ENCODE measurements at places on chromosomes 2 and 18. TPM values are rescaled to one million over a fixed set of nuclear protein-coding genes. Genes with fewer than 3 reads are reported as not detected.
A peak's percentile ranks its signal among the peaks of the same experiment; 100 is the strongest.

- no peaks in the 10 kb centered on the region for H3K27me3 ChIP-seq
- H3K4me3 ChIP-seq: no peak overlapping the region
- no peak for DNase-seq
- no peak overlapping the region for H3K27ac ChIP-seq
- H3K4me1 ChIP-seq: no peaks in the 10 kb centered on the region
Observed at GRCh38 chr18:75314117-75314516, 103.5 kb downstream of the TSHZ1 start.

The ALLC gene
- not detected for total RNA-seq

GRCh38 chr2:111220962-111221361 lies 100.2 kb downstream of the BCL2L11 start:
- no peaks in the 10 kb centered on the region for H3K27me3 ChIP-seq
- DNase-seq: no peak
- peaks cover 22% of the 10 kb centered on the region for H3K36me3 ChIP-seq

The FSHR gene
- not detected for total RNA-seq

The FBXO15 gene
- not detected for total RNA-seq

- no peak overlapping the region for H3K27ac ChIP-seq
- no peaks in the 10 kb centered on the region for H3K27me3 ChIP-seq
- DNase-seq: no peak
- H3K4me1 ChIP-seq: peaks cover 23% of the 10 kb centered on the region
Observed at GRCh38 chr2:163779970-163780597, 44.3 kb upstream of the FIGN start.

The METTL5 gene
- 81.2 TPM for total RNA-seq

- no peak overlapping the region for H3K27ac ChIP-seq
- no peaks in the 10 kb centered on the region for H3K36me3 ChIP-seq
- H3K4me3 ChIP-seq: no peak overlapping the region
- peaks cover 7% of the 10 kb centered on the region for H3K4me1 ChIP-seq
- DNase-seq: no peak
Observed at GRCh38 chr2:68926796-68927195, 25.9 kb downstream of the GKN2 start.

- no peaks in the 10 kb centered on the region for H3K27me3 ChIP-seq
- H3K27ac ChIP-seq: no peak overlapping the region
- no peak overlapping the region for H3K4me3 ChIP-seq
- H3K36me3 ChIP-seq: no peaks in the 10 kb centered on the region
- H3K4me1 ChIP-seq: peaks cover 40% of the 10 kb centered on the region
- DNase-seq: no peak
Observed at GRCh38 chr2:191262436-191262835, 17.2 kb downstream of the MYO1B start.

The NEURL3 gene
- total RNA-seq: not detected

- DNase-seq: no peak
- peaks cover 13% of the 10 kb centered on the region for H3K4me1 ChIP-seq
- no peak overlapping the region for H3K27ac ChIP-seq
- H3K27me3 ChIP-seq: no peaks in the 10 kb centered on the region
- H3K36me3 ChIP-seq: peaks cover 16% of the 10 kb centered on the region
Observed at GRCh38 chr2:172089633-172090032, 4.3 kb downstream of the DLX1 start.

DNA sequence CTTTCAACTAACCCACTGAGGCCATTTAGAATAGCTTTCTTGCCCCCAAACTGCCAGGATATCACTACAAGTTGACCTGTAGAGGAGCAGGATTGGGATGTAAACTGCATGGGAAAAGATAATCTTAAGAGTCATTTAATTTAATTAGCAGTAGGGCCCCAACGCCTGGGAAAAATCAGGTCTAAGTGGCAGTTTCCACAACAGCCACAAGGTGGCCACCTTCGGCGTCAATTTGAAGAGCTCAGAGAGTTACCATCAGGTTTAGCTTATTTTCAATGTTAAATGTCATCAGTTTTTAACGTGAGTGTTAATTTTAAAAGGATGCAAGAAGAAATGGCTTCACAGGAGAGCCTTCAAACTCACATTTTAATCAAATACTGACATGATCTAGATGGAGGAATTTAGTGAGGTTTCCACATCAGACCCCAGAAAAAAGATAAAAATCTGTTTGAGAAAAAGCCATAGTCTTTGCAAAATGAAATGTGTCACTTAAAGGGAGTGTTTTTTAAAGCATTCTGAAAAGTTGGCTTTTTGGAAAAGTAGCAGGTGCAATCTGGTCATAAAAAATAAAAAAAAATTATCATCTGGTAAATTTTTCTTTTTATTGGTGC lies 77.3 kb upstream of the UPP2 start:
- no peaks in the 10 kb centered on the region for H3K27me3 ChIP-seq
- no peak overlapping the region for H3K4me3 ChIP-seq
- H3K27ac ChIP-seq: no peak overlapping the region
- no peaks in the 10 kb centered on the region for H3K36me3 ChIP-seq
- DNase-seq: no peak

The DHRS9 gene
- total RNA-seq: 0.11 TPM

DNA sequence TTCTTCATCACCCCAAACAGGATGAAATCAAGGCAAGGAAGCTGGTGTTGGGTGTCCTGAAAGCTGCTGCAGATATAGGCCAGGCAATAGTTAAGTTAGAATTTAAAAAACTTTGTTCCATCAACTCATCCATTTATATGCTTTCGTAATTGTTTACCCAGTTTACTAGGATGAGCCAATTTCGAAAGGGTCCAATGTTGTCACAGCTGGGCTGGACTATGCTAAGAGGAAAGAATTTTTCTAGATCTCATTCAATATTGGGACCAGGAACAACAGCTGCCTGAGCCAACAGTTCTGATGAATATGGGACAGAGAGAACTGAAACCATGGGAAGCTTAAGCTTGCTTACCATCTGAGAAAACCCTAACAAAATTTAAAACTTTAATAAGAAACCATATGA lies 21.6 kb upstream of the SP3 start:
- peaks cover 2% of the 10 kb centered on the region for H3K4me1 ChIP-seq
- H3K4me3 ChIP-seq: no peak overlapping the region
- DNase-seq: peak; percentile 1
- no peaks in the 10 kb centered on the region for H3K36me3 ChIP-seq
- no peak overlapping the region for H3K27ac ChIP-seq
- H3K27me3 ChIP-seq: no peaks in the 10 kb centered on the region

DNA sequence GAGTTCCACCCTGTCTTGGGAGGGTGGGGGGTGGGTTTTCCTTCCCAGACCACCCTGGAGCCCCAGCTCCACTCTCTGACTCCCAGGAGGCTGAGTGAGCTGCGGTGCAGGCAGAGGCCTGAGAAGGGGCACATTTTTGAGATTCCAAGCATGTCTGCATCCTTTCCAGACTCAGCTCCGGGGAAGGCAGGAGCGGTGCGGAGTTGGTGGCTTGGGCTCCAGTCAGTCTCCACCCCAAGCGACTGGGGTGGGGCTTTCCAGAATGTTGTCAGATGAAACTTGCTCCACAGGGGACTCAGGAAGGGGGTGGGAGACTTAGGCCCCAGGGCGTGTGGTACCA lies 44.2 kb upstream of the HS6ST1 start:
- H3K4me1 ChIP-seq: peaks cover 56% of the 10 kb centered on the region
- peak; percentile 98 for DNase-seq

- no peak overlapping the region for H3K4me3 ChIP-seq
- H3K36me3 ChIP-seq: 0 out of 2 replicates have a peak, but pooled peaks cover 7% of the 10 kb centered on the region
- H3K27ac ChIP-seq: no peak overlapping the region
- no peak for DNase-seq
- peaks cover 15% of the 10 kb centered on the region for H3K4me1 ChIP-seq
Observed at GRCh38 chr2:174603280-174603679, 5.7 kb upstream of the WIPF1 start.

GRCh38 chr2:7292154-7292691 lies 375.0 kb downstream of the RNF144A start:
- H3K4me1 ChIP-seq: no peaks in the 10 kb centered on the region
- H3K36me3 ChIP-seq: no peaks in the 10 kb centered on the region

GRCh38 chr2:205699515-205700289 lies 17.4 kb downstream of the NRP2 start:
- H3K4me1 ChIP-seq: peaks cover 70% of the 10 kb centered on the region
- DNase-seq: no peak
- no peaks in the 10 kb centered on the region for H3K36me3 ChIP-seq
- peak overlapping the region; percentile 83 for H3K27ac ChIP-seq
- no peaks in the 10 kb centered on the region for H3K27me3 ChIP-seq

DNA sequence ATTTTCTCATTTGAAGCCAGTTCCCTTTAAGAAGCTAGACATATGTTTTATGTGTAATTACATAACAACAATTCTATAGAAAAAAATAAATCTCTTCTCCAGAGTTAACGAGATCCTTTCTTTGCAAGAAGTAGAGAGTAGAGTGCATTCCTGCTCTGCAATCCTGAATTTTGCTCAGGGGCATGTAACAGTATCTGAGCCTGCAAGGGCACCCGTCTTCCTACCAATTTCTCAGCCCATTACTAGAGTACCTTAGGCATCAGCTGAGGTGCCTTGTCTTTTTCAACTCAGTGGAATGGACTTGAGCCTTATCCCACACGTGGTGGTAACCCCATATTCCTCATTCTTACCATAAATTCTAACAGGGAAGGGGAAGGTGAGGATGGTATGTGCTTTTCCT lies 205.9 kb downstream of the IKZF2 start:
- no peak for DNase-seq
- no peak overlapping the region for H3K27ac ChIP-seq
- H3K36me3 ChIP-seq: no peaks in the 10 kb centered on the region
- H3K4me1 ChIP-seq: no peaks in the 10 kb centered on the region
- no peak overlapping the region for H3K4me3 ChIP-seq

DNA sequence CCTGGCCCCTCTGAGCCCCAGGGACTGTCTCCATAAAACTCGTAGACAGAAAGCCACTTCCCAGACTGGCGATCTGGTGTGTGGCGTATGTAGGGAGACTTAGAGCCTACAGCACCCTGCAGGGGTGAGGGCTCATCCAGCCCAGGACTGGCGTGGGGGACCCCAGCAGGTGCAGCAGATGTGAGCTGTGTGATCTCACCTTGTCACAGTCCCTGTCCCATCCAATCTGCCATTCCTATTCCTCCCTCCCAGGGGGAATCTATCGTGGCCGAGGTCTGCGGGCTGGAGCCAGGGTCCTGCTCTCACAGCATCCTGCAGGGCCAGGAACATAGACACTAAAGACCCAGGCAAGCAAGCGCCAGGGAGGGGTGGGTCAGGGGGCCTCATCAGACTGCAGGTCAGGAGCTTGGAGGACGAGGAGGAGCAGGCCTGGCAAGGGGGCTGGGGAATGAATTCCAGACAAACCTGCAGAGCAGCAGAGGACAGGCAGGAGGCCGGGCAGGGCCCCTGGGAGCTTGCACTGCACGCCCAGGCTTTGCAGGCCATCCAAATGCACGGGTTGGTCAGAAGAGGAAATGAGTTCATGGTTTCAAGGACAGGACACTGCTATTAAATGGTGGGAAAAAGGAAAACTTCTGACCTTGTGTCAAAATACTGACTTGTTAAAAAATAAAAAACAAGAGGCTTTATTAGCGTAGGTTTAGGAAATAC lies 32.5 kb downstream of the HS6ST1 start:
- H3K27ac ChIP-seq: no peak overlapping the region
- H3K4me1 ChIP-seq: peaks cover 15% of the 10 kb centered on the region
- H3K4me3 ChIP-seq: no peak overlapping the region
- no peak for DNase-seq

- H3K27me3 ChIP-seq: no peaks in the 10 kb centered on the region
- H3K27ac ChIP-seq: no peak overlapping the region
- DNase-seq: no peak
Observed at GRCh38 chr18:78794071-78794430, 185.6 kb upstream of the SALL3 start.

The TTC39C gene
- 6.4 TPM for total RNA-seq

- no peaks in the 10 kb centered on the region for H3K4me1 ChIP-seq
- H3K36me3 ChIP-seq: no peaks in the 10 kb centered on the region
- H3K27me3 ChIP-seq: no peaks in the 10 kb centered on the region
- no peak overlapping the region for H3K4me3 ChIP-seq
Observed at GRCh38 chr2:156935616-156936015, 321.9 kb upstream of the GALNT5 start.

Measured in SJSA1 (cell line).